ENCODE measurements at places on chromosomes 4 and X.

DNA sequence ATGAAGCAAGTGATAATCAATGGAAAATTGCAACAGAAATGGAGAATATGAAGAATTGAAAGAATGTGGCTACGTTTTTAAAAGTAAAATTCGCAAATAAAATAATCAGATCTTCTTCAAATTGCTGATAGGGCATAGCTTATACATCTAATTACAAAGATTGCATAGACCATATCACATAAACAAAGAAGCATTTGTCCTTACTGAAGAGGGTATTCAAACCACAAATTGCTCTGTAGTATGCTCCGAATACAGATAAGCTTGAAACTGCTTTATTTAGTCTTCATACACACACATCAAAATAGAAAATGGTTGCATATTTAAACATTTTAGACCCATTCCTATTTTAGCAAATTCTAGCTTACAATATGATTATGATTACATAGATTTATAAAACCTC lies 206.7 kb upstream of the SLIT2 start:
- no peak for DNase-seq

DNA sequence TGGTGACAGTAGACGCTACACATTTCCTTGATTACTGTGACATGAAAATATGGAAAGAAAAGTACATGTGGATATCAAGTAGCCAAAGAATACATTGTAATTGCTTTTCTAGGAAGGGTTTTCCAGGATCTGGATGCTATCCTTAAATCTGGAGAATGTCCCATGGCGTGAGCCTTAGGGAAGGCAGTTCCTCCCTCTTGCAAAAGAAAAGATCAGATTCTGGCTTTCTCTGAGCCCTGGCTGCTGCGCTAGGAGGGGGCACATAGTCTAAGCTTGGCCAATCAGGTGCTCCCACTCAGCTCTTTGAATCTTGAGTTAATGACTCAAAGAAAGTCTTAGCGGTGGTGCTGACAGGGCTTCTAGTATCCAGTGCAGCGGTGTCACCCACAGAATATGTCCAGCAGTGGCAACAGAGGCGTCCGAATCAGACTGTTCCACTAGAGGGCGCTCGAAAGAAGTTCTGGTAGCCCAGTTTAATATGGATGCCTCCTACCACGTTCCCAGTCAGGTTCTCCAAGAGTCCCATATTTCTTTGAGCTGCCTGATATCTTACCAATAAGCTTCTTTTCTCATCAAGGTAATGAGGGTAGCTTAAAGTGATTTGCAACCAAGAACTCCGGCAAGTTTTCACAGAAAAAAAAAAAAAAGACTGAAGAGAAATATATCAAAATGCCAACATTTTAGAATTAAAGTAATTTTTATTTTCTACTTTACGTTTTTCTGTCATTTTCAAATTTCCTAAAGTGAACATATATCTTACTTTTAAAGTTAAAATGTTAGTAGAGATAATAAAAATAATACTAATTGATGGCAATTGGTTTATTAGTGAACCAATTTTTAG lies 213.4 kb upstream of the S100G start:
- peak; percentile 81 for DNase-seq

DNA sequence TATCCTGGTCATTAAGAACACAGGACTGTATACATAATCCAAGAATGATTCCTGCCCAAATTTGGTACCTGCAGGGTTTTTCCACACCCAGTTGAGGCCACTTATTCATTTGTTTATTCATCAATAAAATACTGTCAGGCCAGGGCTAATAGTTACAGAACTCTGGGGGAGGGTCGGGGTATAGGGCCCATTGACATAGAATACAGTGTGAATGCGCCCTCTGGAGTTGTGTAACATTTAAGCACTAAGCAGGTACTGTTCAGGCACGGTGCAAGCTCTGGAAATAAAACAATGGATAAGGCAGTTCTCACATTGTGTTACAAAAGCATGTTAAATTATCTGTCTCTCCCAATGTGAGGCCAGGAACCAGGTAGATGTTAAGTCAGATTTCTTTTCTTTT lies 30.8 kb upstream of the LRBA start:
- no peak for DNase-seq

DNA sequence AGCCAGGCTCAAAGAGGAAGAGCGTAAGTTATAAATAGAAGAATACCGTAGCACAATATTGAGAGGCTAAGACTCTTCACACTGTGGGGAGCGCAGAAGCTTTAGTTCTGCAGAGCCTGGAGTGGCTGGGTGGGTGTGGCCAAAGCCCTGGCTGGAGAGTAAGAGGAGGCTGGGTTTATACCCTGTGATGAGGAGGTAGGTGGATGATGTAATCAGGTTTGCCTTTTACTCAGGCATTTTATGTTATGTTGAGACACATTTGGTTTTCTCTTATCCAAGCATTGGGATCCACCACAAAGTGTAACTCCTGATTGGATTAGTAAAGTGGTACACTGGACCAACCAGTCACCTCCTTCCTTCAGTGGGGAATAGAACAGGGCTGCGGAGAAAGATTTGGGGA lies 13.9 kb downstream of the CDS1 start:
- no peak for DNase-seq

DNA sequence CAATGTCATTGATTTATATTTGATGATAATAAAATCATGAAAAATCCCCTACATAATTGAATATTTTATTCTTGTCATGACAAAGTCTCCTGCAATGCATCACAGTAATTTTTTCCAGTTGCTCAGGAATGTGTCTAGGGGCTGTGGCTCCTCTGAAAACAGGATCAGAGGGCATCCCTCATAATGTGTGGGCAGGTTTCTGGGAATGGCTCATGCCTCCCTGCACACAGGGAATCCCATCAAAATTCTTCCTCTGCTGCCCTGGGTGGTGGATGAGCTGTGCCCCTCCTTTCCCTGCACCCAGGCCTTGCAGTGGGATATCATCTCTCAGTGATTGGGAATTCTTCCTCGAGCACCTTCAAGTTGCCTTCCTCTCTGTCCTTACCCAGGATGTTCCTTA lies 20.4 kb upstream of the PUDP start:
- DNase-seq, result no peak

- no peak for DNase-seq
Observed at GRCh38 chr4:59002148-59002547, 1892.0 kb upstream of the IGFBP7 start.

All from fibroblast of mammary gland (primary cell).